ENCODE measurements at places on chromosomes 11 and 22.

DNA sequence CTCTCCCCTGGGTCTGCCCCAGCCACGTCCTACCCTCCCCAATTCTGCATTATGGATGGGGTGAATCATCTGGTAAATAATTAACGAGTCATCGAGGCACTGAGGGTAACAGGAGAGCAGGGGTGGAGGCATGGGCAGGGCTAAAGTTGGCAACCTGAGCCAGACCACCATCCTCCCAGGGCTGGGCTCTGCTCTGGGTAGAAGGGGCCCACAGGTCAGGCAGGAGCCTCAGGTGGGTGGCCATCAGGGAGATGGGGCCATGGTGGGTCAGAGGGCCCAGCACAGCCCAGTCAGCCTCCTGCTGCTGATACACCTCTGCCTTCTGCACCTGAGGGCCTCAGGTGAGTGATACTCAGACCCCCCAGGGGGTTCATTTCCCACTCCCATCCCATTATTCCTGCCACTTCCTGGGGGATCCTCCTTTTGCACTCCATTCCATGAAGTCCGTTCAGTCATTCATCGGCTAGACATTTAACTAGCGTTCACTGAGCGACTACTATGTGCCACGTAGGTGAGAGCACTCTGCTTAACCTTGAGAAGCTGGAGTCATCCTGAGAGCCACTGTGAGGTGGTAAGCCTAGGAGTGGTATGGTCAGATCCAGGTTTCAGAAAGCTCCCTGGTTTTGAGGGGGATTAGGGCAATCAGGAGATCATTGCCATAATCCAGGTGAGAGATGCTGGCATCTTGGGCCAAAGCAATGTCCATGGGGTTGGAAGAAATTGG lies at the start of gene VSIG10L2:
VSIG10L2 (plus strand) TSS at position 248 of the 724 bp plus-strand sequence; CDS start at position 260, 12 bp downstream.
- DNase-seq, result peak; percentile 64

DNA sequence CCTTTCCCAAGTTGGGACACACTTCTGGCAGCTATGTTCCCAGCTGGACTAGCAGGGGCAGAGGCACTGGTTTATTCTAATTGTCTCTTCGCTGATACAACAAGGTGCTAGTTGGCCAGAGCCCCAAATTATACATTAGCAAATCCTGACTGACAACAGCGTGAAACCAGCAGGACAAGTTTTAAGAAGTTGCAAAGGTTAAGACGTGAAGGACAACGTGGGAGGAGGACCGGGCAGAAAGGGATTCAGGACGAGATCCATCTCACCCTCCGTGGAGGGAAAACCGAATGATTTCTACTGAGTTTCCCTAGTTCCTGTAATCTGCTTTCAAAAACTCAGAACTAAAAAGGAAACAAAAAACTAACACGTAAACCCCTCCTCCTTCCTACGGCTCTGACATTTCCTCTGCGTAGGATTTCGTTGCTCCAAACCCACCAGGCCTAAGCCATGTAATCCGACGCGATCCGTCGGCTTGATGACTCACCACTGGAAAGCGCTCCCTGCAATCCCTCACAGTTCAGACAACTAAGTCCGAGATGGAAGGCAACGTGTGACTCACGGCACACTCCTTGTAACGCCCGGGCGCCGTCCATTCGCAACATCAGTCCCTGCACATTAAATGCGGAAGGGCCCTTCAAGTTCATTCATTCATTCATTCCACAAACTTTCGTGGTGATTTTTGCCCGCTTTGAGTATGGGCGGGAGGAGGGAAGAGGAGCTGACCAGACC lies 703 bp downstream of the POGLUT3 start:
- peak; percentile 96 for DNase-seq

GRCh38 chr11:37503411-37504059 lies 905.5 kb upstream of the RAG2 start:
- no peak for DNase-seq

GRCh38 chr11:113446938-113447337 lies 28.3 kb downstream of the DRD2 start:
- DNase-seq, result no peak

GRCh38 chr22:29030016-29030617 lies 31.5 kb downstream of the C22orf31 start:
- DNase-seq, result no peak

DNA sequence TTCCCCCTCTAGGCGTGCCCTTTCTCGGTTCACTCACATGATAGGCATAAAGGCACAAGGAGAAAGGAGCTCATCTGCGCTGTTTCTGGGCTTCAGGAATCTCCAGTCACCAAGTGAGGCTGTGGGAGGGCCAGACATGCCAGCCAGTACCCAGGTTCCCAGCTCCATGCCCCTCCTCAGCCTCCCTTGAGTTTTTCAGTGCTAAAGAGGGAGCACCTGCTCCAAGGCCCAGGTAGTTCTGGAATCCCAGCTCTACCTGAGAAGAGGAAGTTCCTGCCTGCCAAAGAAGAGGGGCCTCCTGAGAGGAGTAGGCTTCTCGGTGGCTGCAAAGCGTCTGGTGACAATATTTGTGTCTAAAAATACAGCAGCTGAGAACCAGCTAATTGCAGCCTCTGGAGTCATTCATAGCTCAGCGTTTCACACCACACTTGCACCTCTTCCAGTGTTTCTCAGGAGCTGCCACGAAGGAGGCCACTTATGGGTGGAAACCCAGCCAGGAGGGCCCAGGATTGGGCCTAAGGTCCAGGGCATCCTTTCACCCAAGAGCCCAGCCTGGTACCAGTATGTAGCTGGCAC lies 197.4 kb downstream of the TRIM29 start:
- DNase-seq, result peak; percentile 49

DNA sequence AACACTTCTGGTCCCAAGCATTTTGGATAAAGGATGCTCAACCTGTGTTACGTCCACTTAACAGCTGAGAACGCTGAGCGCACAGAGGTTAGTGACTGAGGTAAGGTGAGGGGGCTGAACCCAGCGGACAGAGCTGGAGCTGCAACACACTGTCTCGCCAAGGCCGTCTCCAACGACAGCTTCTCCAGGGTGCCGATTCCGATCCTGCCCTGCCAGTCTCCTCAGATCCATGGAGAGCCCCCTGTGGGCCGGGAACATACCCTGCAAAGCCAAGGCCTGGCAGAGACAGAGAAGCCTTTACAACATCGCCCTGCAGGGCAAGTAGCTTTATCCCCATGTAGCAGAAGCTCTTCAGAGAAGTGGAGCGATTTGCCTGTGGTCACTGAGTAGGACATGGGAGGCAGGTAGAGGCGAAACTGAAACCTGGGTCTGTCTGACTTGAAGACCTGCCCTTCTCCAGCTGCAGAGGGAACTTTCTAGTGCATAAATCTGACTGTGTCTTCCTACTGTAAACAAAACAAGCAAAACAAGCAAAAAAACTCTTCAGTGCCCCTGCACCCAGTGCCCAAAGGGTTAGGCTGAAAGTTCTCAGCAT lies 72.8 kb downstream of the SCUBE1 start:
- DNase-seq, result no peak

- no peak for DNase-seq
Measured at GRCh38 chr11:111933872-111934271, 3.3 kb upstream of the DIXDC1 start.

DNA sequence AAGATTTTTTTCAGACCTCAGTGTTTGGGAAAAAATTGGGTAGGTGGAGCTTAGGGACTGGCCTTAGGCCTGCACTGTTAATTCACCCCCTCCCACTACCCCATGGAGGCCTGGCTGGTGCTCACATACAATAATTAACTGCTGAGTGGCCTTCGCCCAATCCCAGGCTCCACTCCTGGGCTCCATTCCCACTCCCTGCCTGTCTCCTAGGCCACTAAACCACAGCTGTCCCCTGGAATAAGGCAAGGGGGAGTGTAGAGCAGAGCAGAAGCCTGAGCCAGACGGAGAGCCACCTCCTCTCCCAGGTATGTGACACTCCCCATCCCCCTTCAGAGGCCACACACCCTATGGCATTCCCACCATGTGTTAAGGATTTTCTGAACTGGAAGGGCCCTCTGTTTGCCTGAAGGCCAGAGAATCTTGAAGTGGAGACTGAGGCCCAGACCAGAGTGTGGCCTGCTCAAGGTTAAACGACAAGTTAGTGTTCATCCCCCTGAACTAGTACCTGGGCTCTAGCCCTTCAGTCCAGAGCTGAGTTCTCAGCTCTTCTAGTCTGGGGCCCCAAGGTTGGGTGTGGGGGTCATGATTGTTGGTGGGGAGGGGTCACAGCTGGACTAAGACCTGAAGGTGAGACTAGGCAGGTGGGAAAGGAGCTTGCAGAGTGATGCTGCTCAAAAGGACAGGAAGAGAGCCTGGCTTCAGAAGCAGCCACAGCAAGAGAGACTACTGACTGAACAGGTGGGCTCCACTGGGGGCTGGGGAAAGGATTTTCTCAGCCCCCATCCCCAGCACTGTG lies 2.3 kb upstream of the FOLR1 start:
- DNase-seq, result no peak

DNA sequence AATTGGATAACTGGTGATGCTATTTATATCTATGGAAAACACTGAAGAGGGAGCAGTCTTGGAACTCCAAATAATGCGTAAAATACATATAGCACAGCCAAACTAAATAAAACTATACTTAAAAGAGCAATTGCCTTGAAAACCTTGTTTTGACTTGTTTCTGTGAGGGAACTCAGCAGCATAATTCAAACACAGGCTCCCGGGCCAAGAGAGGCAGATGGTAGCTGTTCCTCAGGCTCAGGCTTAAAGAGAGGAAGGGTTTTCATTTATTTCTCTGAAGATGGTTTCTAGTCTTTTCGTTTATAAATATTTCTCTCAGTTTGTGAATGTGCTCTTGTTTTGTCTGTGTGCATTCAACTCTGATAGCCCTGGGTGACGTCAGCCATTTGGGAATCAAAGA lies 82.4 kb downstream of the FANCF start:
- no peak for DNase-seq

DNA sequence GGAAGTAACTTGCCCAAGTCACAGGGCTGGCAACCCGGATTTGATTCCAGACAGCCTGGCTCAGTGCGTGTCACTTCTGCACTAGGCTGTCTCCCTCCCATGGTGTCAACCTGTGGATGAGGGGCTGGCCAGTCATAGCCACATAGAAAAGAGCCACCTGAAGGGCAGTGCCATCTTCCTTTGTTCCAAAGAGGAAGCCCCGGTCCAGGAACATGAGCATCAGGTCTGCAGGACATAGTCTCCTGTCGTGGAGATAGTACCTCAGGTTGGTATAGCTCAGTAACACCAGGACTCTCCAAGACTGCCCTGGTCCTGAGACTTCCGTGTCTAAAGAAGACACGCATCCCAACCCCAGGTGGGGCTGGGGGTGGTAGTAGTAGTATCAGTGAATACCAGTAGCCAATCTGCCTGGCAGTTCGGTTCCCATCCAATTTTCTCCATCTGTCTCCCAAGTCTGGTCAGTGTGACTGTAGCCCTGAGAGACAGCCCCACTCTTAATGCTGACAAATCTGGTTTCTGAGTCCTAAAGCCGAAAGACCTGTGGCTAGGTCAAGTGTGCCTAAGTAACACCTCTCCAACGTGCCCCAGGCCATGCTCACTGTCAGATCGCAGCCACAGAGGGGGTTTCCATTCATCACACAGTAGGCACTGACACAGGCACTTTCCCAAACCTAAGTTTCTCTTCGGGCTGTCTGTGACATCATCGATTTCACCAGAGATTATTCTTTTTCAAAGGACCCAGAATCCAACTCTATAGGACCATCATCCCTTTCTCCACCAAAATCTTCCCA lies 33.1 kb downstream of the C11orf58 start:
- DNase-seq, result peak; percentile 67

GRCh38 chr11:119093942-119094815 lies 7.5 kb downstream of the DPAGT1 start:
- DNase-seq, result no peak

DNA sequence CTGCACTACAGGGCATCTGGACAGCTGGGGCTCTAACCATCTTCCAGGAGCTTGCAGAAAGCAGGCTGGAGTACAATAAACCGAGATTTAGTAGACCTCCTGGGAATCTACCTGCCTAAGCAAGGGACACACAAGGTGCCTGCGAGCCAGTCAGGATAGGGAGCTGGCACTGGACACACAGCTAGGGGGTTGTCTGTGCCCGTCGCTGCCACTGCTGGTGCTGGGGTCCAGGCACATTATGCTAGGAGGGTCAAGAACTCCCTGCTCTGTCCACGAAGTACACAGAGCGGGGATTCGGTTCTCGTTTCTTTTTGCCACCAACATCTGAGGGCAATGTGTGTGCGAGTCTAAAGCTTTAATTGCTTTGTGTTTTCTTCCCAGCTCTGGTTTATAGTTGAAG lies 4.2 kb downstream of the RIC8A start:
- DNase-seq, result no peak

GRCh38 chr11:59625703-59626102 lies 10.1 kb upstream of the OSBP start:
- DNase-seq, result no peak

DNA sequence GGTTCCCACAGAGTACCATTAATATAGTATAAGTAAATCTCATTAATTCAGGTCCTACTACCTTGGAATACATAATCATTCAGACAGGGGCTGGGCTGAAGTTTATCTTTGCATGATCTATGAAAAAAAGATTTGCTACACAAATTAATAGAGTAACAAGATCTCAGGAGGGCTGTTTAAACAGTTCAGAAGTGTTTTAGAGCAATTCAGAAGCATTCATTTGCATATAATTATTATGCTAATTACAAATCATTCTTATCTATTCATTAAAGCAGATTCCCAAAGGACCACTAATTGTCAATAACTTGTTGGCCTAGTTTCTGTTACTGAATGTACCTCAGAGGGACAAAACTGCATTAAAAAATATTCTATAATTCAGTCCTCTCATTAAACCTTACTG lies 40.5 kb downstream of the PITPNB start:
- DNase-seq, result no peak

GRCh38 chr11:105639527-105639926 lies 29.7 kb downstream of the GRIA4 start:
- no peak for DNase-seq
